ENCODE measurements at places on chromosomes 16 and 17. TPM values are rescaled to one million over a fixed set of nuclear protein-coding genes. Genes with fewer than 3 reads are reported as not detected.

CLEC3A gene
- total RNA-seq = not detected

CIBAR2 gene
- total RNA-seq = not detected

RPS15A gene
- total RNA-seq = 3,462 TPM

HOXB7 gene
- total RNA-seq = 0.60 TPM

AGRP gene
- total RNA-seq = not detected

CCDC144A gene
- total RNA-seq = 8.0 TPM

TBC1D3 gene
- 3.1 TPM for total RNA-seq

GPRC5B gene
- 2.9 TPM for total RNA-seq

SLC47A2 gene
- total RNA-seq = not detected

FN3K gene
- 3.2 TPM for total RNA-seq

TEKT5 gene
- total RNA-seq = not detected

CCL15 gene
- not detected for total RNA-seq

WNT9B gene
- not detected for total RNA-seq

- no peak overlapping the region for H3K27ac ChIP-seq
- no peaks in the 10 kb centered on the region for H3K4me1 ChIP-seq
- H3K4me3 ChIP-seq = no peak overlapping the region
These were observed 139.8 kb upstream of the SDK2 start for GRCh38 chr17:73783945-73784603.

GRCh38 chr17:395179-395578 lies 42.6 kb upstream of the RPH3AL start:
- H3K27ac ChIP-seq = no peak overlapping the region
- H3K4me1 ChIP-seq = no peaks in the 10 kb centered on the region
- DNase-seq = no peak

DNA sequence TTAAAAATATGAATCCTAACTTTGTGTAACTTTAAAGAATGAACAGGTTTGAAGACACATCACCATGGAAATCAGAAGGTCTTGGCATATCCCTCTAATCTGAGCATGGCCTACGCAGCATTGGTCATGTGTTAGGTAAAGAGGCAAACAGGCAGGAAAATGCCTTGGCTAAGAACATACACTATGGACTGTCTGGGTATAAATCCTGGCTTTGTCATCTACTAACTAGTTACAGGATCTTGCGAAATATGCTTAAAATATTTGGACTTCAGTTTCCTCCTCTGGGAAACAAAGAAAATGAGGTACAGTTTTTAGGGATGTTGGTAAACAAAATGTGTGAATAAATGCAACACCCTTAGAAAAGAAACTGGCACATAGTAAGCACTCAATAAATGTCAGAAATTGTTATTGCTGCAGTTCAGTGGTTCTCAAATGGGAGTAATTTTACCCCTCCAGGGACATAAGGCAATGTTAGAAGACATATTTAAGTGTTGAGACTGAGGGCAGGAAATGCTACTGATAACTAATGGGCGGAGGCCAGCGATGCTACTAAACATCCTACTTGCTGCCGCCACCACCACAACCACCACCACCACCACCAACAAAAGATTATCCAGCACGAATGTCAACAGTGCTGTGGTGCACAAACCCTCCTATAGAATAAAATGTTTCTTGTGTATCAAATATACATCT lies 770.8 kb upstream of the SOX9 start:
- no peaks in the 10 kb centered on the region for H3K27me3 ChIP-seq
- no peak overlapping the region for H3K27ac ChIP-seq
- no peaks in the 10 kb centered on the region for H3K36me3 ChIP-seq
- H3K4me3 ChIP-seq = no peak overlapping the region

DNA sequence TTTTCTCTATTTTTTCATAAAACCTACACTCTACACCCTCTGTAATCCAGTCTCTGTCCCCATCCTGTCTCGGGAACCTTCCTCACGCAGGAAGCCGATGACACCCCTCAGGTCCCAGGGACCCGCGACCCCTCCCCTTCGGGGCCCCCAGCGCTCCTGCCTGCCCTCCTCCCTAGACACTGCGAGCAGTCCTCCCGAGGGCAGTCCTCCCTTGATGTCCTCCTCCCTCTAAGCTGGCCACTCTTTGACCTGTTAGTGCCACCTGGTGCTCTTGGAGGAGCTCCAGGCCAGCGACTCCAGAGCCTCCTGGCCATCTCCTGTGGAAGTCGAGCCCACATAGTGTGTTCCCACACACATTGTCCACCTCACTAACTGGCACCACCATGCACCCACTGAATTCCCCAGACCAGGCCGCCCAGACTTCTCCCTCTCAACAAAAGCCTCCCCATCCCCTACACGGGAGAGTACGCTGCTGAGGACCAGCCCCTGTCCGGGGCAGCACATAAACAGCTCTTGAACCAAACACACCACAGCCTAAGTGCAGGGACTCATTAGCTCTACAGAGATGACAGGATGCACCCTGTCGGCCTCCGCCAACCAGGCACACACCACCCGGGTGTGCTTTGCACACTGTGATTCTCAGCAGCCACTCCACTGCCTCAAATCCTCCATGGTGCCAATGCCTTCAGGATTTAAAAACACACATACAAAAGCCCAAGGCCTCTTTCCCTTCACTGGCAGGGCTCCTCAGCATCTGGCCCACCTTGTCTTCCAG lies 9.3 kb downstream of the OSBPL7 start:
- peaks cover 4% of the 10 kb centered on the region for H3K4me1 ChIP-seq
- H3K4me3 ChIP-seq = no peak overlapping the region
- no peak for DNase-seq
- no peak overlapping the region for H3K27ac ChIP-seq
- H3K36me3 ChIP-seq = peaks cover 92% of the 10 kb centered on the region

DNA sequence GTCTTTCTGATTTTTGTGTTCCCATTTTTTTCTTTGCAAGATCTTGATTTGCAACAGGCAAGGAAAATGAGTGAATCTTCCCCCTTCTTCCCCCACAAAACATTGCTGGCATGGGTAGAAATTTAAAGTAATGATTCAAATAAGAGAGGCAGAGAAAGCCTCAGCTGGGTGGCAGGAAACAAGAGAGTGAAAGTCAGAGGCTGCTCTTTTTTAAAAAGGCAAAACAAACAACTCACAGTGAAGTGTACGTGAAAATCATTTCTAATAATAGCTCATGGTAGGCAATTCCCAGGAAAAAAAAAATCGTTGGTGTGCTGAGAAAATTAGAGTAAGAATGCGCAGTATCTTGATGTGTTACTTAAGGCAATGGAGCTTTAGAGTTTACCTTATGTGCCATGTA lies 229.5 kb downstream of the FTO start:
- no peak overlapping the region for H3K4me3 ChIP-seq
- peaks cover 23% of the 10 kb centered on the region for H3K36me3 ChIP-seq
- no peaks in the 10 kb centered on the region for H3K4me1 ChIP-seq
- no peak overlapping the region for H3K27ac ChIP-seq
- no peak for DNase-seq
- no peaks in the 10 kb centered on the region for H3K27me3 ChIP-seq

GRCh38 chr16:51009813-51010212 lies 141.3 kb downstream of the SALL1 start:
- no peaks in the 10 kb centered on the region for H3K4me1 ChIP-seq
- DNase-seq = no peak
- H3K27ac ChIP-seq = no peak overlapping the region
- H3K4me3 ChIP-seq = no peak overlapping the region
- H3K36me3 ChIP-seq = no peaks in the 10 kb centered on the region

- no peak overlapping the region for H3K27ac ChIP-seq
- DNase-seq = no peak
- no peaks in the 10 kb centered on the region for H3K4me1 ChIP-seq
- H3K36me3 ChIP-seq = no peaks in the 10 kb centered on the region
- H3K27me3 ChIP-seq = no peaks in the 10 kb centered on the region
These were observed 4.6 kb downstream of the CNGB1 start for GRCh38 chr16:57966204-57966771.

DNA sequence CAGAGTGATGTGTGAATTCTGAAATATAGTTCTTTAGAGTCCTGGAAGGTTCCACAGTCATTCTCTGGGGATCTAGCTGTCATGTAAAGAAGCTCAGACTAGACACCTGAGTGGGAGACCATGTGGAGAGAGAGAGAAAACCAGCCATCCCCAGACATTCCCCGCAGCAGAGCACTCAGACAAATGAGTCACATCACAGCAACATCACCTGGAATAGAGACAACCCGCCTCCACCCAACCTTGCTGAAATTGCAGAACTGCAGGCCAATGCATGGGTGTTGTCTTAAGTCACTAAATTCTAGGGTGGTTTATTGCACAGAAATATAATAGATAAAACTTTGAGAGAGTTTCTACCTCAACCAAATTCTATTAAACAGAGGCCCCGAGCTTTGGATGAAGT lies 392.0 kb upstream of the DYNLRB2 start:
- no peak overlapping the region for H3K27ac ChIP-seq
- H3K36me3 ChIP-seq = no peaks in the 10 kb centered on the region
- peaks cover 5% of the 10 kb centered on the region for H3K27me3 ChIP-seq

- no peaks in the 10 kb centered on the region for H3K27me3 ChIP-seq
- no peaks in the 10 kb centered on the region for H3K36me3 ChIP-seq
- H3K4me3 ChIP-seq = no peak overlapping the region
- no peak for DNase-seq
These were observed 207.4 kb downstream of the MAF start for GRCh38 chr16:79393127-79393526.

DNA sequence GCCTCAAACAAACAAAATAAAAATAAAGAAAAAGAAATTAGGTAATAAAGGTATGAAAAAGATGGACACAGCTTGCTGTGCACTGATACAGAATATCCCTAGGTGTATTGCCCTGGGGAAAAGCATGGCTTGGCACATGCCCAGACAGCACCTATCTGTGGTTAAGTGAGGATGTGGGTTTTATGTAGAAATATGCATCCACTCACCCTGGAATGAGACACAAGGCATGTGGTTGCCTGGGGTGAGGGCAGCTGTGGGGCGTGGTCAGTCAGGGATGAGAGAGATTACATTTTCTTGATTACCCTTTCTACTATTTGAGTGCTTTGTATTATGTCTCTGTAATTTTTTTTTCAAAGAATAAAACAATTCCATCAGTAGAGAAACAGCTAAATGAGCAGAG lies 6.9 kb downstream of the PLLP start:
- no peaks in the 10 kb centered on the region for H3K36me3 ChIP-seq
- no peak overlapping the region for H3K4me3 ChIP-seq

DNA sequence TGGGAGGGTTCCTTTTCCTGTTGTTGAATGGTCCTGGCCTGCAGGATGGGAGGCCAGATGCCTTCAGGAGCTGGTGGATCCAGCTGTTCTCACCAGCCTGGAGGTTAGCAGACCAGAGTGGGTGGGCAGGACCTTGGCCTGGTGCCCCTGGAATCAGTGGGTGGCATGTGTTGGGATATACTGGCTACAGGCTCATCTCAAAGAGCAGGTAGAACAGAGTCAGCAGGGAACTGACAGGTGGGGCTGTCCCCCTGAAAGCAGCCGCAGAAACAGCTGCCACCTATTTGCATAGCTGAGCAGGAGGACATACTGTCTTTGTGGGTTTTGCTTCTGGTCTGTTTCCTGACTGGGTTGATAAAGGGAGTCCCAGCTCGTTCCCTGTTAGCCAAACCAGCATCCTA lies 144.1 kb downstream of the RAB11FIP4 start:
- H3K4me3 ChIP-seq = no peak overlapping the region
- no peaks in the 10 kb centered on the region for H3K27me3 ChIP-seq

GRCh38 chr17:33789658-33790057 lies 465.4 kb upstream of the CCL2 start:
- no peaks in the 10 kb centered on the region for H3K4me1 ChIP-seq
- H3K36me3 ChIP-seq = no peaks in the 10 kb centered on the region
- no peak overlapping the region for H3K27ac ChIP-seq
- H3K4me3 ChIP-seq = no peak overlapping the region

- no peaks in the 10 kb centered on the region for H3K36me3 ChIP-seq
- peak; percentile 52 for DNase-seq
- H3K4me3 ChIP-seq = peak overlapping the region; percentile 70
- no peaks in the 10 kb centered on the region for H3K27me3 ChIP-seq
- H3K27ac ChIP-seq = peak overlapping the region; percentile 11
- peaks cover 38% of the 10 kb centered on the region for H3K4me1 ChIP-seq
These were observed 526 bp downstream of the CBFB start for GRCh38 chr16:67029254-67030096.

DNA sequence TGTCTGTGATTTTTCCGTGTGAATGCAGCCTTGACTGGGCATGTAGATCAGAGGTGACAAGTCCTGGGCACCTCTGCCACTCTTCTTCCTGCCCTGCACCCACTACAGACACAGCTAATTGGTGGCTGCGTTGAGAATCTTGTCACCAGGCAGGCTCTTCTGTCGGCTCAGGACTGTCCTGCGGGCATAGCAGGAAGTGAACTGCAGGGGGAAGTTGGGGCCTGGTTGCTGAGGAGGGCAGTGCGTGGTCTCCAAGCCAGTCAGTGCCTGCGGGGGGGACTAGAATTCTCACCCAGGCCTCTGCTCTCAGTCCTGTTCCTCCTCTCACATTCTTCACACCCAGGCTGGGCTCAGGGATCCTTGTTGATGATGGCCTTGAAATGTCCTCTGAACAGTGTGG lies 50.5 kb downstream of the JPH3 start:
- H3K36me3 ChIP-seq = no peaks in the 10 kb centered on the region
- no peak overlapping the region for H3K27ac ChIP-seq
- no peaks in the 10 kb centered on the region for H3K4me1 ChIP-seq
- no peaks in the 10 kb centered on the region for H3K27me3 ChIP-seq
- no peak for DNase-seq

GRCh38 chr17:1853698-1854097 lies 23.9 kb downstream of the RPA1 start:
- no peak overlapping the region for H3K27ac ChIP-seq
- peaks cover 52% of the 10 kb centered on the region for H3K36me3 ChIP-seq
- DNase-seq = no peak
- H3K27me3 ChIP-seq = no peaks in the 10 kb centered on the region
- H3K4me1 ChIP-seq = no peaks in the 10 kb centered on the region

GRCh38 chr17:1566505-1567199 lies 4.1 kb upstream of the PITPNA start:
- no peaks in the 10 kb centered on the region for H3K36me3 ChIP-seq
- no peak for DNase-seq
- H3K27ac ChIP-seq = peak overlapping the region; percentile 60
- peak overlapping the region; percentile 28 for H3K4me3 ChIP-seq
- peaks cover 32% of the 10 kb centered on the region for H3K4me1 ChIP-seq

GRCh38 chr17:63314761-63315160 lies 131.3 kb downstream of the CYB561 start:
- no peak overlapping the region for H3K4me3 ChIP-seq
- no peaks in the 10 kb centered on the region for H3K27me3 ChIP-seq
- H3K27ac ChIP-seq = no peak overlapping the region
- no peaks in the 10 kb centered on the region for H3K4me1 ChIP-seq
- no peak for DNase-seq

GRCh38 chr17:46157443-46158062 lies 35.7 kb downstream of the KANSL1 start:
- H3K4me3 ChIP-seq = no peak overlapping the region
- peaks cover 51% of the 10 kb centered on the region for H3K4me1 ChIP-seq
- no peak overlapping the region for H3K27ac ChIP-seq

DNA sequence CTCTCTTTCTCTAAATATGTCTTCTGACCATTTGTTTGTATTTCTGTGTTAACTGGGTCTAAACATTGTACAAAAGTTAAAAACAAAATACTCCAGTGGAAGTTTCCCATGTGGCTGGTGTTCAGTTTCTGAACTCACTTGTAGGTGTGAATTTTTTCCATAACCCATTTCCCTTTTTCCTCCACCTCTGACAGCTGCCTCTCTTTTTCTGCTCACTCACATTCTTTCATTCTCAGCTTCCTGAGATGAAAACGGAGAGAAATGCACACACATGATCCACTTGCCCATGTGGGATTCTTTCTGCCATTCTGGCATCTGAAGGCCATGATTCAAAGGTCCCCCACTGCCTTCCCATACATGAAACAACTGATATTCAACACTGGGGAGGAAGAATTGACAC lies 41.1 kb upstream of the ACSM2B start:
- no peaks in the 10 kb centered on the region for H3K27me3 ChIP-seq
- H3K4me1 ChIP-seq = no peaks in the 10 kb centered on the region
- H3K27ac ChIP-seq = no peak overlapping the region
- H3K36me3 ChIP-seq = no peaks in the 10 kb centered on the region
- no peak for DNase-seq
